ENCODE measurements at places on chromosomes 6 and 20.
A peak's percentile ranks its signal among the peaks of the same experiment; 100 is the strongest.

DNA sequence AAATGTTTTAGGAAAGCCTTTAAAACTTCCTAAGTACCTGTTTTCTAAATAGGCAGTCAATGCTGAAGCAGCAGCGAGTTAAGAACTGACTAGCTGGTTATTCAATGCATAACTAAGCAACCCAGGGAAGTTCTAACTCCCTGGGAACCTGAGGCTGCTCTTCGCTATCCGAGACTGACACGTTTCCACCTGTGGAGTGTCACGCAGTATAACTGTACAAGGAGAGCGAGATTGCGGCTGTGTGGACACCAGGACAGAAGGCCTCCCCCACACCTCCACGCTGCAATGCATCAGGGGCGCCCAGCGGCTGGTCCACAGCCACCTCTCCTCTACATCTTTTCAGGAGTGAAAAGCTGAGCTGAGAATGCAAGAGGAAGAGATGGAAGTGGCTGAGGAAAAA, 8.0 kb downstream of the PXDC1 start:
- no peak for DNase-seq

DNA sequence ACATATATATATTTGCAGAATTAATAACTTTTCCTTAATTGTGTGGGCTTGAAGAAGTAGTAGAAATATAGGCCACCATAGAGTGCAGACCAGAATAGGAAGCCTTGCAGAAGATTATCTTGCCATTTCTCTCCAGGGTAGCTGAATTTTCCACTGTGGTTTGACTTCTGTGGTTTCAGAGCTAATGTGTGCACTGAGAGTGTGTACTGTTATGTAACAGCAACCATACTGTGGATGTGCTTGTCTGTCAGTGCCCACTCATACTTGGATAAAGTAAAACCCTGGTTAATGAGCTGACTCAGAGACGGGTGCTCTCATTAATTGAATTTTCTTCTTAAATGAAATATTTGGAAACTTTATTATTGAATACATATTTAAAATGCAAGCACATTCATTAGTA, 57.2 kb downstream of the CEP43 start:
- no peak for DNase-seq

GRCh38 chr20:12555369-12555768, 453.4 kb upstream of the SPTLC3 start:
- no peak for DNase-seq

DNA sequence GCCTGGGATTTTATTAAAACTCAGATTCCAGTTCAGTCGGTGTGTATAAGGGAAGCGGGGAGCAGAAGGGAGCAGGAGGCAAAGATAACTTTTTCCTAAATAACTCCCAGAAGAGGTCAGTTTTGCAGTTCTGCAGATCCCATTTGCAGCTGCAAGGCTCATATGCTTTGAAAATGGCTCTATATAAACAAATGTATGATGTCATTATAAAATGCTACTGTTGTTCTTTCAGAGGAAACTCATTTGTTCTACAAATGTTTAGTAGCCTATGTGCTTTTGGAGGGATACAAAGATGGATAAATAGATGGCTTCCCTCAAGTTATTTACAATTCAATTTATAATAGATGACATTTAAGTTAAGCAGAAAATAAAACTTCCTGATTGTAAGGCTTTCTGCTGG, 29.2 kb upstream of the DSP start:
- no peak for DNase-seq

DNA sequence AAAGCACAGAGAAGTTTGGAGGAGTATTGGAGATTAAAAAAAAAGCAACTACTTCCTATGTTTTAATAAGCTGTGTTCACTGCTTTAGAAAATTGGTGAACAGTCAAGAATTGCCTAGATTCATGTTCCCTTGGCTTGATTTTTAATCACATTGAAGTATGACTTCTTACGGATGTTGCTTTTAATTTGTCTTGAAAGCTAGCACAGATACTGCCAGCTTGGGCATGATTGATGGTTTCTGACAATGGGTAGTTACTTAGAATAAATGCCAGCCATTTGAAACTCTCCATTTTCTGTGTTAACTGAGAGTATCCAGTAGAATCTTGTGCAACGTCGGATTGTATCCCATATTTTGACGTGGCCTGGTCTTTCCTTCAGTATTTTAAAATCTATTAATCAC, 178.0 kb downstream of the DTNBP1 start:
- no peak for DNase-seq

DNA sequence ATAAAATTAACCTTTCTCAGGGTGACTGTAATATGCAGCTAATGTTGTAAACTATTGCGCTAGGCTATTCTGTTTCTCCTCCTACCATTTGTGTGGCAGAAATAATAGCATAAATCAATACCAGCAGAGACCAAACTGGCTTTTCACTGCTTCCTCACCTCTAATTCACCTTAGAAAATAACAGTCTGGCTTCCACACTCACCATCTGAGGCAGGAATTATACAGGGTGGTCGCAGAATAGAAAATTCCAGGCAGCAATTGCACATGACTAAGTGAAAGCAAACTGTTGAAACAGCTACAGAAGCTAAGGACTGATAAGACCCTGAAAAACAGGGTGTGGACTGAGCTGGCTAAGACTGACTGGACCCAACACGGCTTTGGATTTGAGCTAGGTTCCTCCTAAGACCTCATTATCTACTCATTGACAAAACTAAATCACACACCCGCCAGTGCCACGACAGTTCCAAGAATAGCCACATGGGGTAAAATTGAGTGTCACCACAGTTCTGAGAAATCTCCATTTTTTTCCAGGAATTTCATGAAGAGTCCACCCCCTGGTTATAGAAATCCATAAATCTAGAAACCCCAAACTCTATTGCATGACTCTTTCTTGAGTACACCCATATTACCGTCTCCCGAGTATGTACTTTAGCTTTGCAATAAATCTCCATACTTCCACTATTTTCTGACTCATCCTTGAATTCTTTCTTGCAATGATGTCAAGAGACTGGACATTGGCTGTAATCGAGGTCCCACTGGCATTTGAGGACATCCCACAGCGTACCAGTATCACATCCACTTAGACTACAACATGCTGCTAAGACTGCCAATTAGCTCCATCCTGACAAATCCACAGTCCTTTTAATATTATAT, 60.9 kb upstream of the KCNQ5 start:
- DNase-seq: no peak

DNA sequence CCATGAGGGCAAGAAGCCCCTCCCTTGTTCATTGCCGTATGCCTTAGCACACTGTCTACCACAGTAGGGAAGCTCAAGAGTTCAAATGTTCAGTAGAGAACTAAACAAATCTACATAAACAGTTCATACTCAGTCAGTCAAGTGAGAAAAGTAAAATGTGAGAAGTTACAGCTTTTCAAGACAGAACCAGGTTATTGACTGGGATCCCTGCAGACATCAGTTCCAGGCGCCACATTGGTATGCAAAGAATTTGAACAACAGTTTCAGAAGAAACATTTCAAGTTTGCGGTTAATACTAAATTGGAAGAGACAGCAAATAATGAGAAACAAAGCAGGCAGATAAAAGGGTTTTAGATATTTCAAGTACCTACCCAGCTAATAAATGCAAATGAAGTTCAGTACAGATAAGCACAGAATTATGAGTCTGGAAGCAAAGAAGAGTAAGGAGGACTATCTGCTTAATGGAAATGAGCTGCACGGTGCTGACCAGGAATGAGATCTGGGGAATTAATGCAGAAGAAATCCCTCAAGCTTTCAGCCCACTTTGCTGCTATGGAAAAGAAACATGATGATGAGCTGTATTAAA, 246.2 kb downstream of the HACE1 start:
- DNase-seq: no peak

GRCh38 chr6:119034827-119035458, 43.5 kb downstream of the FAM184A start:
- DNase-seq: no peak

- peak; percentile 89 for DNase-seq
Observed at GRCh38 chr6:99588618-99589289, 17.9 kb upstream of the PRDM13 start.

DNA sequence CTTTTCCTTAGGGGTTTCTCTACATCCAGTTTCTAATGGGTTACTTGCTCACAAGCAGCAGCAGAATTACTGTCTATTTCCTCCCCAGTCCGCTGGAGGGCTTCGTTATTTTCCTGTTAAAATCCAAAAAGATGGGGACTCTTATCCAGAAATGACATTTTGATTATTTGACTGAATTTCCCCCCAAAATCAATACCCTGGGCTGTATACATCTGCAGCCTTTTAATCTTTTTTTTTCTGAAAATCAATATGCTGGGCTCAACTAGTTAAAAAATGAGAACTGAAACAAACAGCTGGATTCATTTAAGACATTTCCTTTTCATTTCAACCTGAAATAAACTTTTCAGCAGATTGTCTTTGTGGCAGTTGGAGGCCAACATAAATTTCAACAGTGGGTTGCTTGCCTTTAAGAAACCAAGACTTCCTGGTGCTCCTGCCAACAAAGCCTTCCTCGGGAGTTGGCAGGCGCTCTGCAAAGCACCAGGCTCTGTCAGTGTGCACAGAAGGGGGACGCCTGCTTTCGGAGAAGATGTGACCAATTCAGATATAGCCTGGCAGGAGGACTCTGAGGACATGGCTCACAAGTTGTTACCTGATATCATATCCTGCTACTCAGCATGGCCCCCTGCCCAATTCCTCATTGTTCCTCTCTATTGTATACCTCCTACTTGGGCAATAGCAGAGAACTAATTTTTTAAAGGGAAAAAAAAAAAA, 204.7 kb upstream of the ARG1 start:
- DNase-seq: peak; percentile 67

DNA sequence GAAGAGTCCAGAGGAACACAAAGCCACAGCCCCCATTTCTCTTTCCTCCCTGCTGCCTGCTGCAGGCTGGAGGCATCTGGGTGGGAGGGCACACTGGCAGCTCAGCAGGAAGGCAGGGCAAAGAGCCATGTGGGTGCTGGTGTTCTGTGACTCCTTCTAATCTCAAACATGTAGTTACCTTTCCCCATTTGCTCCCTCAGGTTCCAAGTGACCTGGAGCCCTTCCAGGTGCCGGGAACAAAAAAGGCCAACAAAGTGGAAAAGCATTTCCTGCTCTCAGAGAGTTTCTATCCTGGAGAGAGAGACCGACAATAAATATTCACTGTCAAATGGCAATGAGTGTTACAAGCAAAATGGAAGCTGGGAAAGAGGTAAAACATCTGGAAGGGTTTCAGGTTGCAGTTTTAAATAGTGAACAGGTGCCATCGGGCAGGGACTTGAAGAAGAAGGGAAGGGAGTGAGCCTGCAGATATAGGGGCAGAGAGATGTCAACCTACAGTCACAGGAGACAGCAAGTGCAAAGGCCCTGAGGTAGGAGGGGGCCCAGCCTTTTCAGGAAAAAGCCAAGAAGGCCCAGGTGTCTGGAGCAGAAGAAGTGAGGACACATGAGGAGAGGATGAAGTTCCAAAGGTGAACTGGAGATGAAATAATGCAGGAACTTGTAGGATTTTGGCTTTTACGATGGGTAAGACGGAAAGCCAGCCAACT, 43.6 kb upstream of the IYD start:
- no peak for DNase-seq

DNA sequence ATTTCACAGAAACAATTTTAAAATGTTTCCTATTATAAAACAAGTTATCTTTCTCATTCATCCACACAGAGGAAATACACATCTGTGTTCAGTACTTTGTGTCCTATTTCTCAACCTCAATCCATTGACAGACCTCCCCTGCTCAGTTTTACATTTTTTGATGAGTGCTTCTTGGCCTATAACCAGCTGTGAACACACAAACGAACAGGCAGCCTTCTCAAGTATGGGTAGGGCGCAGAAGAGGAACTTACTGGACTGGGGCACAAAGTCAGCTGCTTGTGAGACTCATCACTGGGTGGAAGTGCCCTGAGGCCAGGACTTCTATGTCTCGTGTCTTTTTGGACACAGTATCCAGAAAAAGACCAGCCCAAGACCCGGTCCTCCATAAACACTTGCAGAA, 2.8 kb downstream of the RPS6KA2 start:
- no peak for DNase-seq

- no peak for DNase-seq
Observed at GRCh38 chr6:84731901-84732300, 32.5 kb downstream of the TBX18 start.

DNA sequence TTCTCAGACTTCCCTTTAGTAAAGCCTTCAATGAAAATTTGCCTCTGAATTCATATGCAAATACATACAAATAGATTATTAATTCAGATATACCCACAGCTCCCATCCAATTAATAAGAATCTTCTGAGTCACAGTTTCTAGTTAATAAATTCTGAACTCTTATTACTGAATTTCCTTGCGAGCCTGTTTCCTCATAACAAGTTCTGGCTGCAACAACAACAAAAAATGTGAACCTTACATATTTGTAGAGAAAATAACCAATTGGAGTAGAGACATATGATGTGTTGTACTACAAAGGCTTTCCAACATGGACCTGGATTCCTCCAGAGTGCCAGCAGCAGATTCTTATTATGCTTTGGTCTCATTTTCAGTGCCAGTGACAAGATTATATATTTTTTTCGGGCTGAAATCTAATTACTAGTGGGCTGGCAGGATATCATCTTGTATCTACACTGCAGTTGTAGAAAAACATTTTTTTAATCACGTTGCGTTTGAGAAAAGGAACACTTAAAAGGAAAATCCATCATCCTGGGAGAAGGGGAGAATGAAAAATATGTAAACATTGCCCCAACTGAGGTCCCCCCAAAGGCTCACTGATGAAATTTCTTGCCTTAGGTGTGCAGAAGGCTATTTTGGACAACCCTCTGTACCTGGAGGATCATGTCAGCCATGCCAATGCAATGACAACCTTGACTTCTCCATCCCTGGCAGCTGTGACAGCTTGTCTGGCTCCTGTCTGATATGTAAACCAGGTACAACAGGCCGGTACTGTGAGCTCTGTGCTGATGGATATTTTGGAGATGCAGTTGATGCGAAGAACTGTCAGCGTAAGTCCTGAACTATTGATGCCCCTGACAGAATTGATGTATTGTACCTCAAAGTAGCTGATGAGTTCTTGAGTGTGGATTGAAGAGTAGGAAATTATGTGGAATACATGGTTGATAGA, 404.6 kb downstream of the LAMA2 start:
- no peak for DNase-seq

- DNase-seq: peak; percentile 75
Observed at GRCh38 chr6:111642463-111643158, 36.9 kb upstream of the TRAF3IP2 start.
